Stimulated activated CD8-positive, alpha-beta memory T cell treated with anti-CD3 and anti-CD28 coated beads, Interleukin-15, amount 100 ng/mL, for 24 hours (primary cell): ENCODE measurements at places on chromosomes 12 and 14.

DNA sequence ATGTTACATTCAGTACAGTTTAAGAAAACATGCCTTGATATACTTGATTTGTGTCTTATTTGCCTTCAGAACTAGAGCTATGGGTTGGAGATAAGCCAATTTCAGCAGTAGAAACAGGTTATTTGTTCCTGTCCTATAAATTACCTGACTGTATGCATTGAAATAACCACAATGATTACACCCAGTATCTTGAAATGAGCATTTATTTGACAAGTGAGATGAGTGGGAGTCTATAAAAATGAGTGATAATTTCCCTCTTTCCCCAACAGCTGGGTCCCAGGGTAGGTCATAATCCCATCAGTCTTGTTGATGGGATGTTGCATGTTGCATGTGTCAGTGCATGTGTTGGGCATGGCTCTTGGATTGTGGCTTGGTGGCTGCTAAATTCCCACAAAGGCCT, 3.7 kb downstream of the TAS2R42 start:
- DNase-seq = no peak

DNA sequence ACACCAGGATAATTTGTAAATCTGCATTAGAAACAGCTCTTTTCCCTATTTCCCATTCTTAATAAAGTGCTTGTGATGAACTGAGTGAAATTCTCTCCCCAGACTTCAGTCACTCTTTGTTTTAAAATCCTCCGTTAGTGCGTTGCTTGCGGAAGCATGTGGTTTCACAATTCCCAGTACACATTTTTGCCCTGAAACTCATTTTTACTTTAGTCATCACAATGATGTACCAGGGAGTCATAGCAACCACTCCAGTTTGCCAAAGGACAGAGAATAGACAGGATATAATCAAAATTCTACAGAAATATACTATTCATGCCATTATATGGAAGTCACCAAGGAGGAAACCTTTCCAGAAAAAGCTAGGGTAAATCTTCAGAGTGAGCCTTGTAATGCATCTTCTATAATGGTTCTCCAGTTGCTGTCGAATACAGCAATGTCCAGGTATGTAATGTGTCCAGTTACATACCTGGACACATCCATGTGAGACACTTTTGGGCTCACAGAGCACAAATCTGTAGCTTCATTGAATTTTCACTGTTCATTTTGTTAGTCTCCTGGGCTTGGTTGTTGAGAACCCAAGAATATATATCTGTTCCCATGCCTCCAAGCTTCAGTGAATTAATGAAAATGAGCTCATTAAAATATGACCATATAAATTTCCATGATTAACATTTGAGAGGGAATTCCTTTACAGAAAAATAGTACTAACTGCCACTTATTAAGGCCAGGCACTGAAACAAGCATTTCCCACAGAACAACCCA, 57.8 kb downstream of the GPR135 start:
- no peak for DNase-seq

- DNase-seq = no peak
These were observed 64.7 kb downstream of the GPR65 start for GRCh38 chr14:88069677-88070076.

DNA sequence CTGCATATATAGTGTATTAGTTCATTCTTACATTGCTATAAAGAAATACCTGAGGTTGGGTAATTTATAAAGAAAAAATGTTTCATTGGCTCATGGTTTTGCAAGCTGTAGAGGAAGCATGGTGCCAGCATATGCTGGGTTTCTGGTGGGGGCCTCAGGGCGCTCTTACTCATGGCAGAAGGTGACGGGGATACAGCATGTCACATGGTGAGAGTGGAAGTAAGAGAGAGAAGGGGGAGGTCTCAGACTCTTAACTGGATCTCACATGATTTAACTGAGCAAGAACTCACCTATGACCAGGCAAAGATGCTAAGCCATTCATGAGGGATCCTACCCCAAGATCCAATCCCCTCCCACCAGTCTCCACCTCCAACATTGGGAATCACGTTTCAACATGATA, 15.9 kb upstream of the PAWR start:
- DNase-seq = no peak

GRCh38 chr12:95582230-95583058, 31.2 kb upstream of the USP44 start:
- DNase-seq = no peak

DNA sequence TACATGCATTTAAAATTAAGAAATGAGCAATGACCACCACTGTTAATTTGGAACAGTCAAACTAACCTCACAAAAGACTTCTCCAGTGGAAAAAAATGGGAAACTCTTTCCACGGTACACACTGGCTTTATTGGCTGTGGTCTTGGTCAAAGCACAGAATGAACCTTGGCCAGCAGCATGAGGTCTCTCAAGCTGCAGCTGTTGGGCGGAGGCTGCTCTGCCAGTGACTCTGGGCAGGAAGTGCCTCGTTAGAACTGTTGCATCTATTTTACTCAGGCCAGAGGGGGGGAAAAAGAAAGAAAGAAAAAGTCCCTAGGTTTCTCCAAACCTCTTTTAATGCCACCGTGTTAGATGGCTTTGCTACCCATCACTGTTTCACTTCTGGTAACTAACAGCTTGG, 279.8 kb upstream of the DIO2 start:
- DNase-seq = no peak

DNA sequence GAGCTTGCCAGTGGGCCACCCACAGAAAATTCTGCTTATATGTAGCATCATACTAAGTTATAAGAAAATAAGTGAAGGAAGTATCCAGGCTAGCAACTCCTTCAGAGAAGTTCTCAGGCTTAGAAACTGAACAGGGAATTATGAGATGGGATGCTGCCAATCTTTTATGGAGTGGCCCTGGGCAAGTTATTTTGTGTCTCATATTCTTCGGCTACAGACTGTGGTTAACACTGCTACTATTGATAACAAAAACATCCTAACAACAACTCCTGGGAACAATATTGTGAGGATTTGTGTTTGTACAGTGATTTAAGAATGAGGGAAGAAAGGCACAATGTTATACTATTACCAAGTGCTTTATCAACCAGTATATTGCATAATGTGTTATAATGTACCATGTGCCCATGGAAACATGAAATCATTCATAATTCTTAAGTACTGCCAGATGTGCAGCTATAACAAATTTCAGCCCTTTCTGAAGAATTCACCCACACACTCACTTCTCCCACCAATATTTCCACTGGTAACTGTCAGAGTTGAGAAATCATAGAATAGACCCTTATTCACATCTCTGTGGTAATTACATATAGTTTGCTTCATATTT, 113.3 kb upstream of the SOX5 start:
- DNase-seq = no peak

GRCh38 chr12:19031032-19031431, 98.5 kb upstream of the PLEKHA5 start:
- DNase-seq = no peak

- DNase-seq = no peak
These were observed 35.0 kb upstream of the TUNAR start for GRCh38 chr14:95841668-95842067.

- DNase-seq = no peak
These were observed 23.7 kb downstream of the ANKRD9 start for GRCh38 chr14:102485693-102486512.

GRCh38 chr14:93246534-93246933, 39.5 kb downstream of the UBR7 start:
- no peak for DNase-seq

GRCh38 chr14:35425850-35426249, 21.3 kb upstream of the NFKBIA start:
- no peak for DNase-seq

DNA sequence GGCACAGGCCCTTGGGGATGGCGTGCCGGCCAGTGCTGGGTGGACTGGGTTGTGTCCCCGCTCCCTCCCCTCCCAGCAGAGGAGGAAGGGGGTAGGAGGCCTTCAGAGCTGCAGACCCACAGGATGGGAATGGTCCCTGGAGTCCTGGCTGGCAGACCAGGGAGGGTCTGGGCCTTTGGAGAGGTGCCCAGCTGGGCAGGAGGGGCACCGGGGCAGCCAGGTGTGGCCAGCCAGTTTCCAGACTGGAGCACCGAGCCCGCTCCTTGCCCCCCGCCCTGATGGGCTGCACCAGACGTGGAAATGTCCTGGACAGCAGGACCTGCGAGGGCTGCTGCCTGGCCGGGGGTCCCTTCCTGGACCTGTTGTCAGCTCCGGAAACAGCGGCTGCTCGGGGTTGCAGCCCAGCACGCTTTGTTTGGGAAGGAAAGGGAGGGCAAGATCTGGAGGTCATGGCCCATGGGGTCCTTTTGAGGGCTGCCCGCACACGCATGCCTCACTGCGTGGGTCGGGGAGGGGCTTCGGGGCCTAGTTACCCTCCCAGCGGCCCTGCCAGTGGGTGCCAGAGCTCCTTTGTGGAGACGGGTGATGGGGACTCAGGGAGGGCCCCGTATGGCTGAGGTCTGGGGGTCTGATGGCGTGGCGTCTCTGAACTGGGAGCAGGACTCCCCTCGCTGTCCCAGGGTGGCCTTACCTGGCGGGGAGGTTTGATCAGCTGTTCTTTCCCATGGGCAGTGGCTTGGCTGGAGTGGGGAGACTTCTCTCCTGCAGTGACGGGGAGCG, 9.1 kb downstream of the KIF26A start:
- DNase-seq = no peak

- DNase-seq = no peak
These were observed 580.6 kb upstream of the TBX3 start for GRCh38 chr12:115264605-115265004.
